ENCODE measurements at places on chromosomes 3 and 15. TPM values are rescaled to one million over a fixed set of nuclear protein-coding genes. Genes with fewer than 3 reads are reported as not detected.

The C3orf49 gene
- not detected for total RNA-seq

DNA sequence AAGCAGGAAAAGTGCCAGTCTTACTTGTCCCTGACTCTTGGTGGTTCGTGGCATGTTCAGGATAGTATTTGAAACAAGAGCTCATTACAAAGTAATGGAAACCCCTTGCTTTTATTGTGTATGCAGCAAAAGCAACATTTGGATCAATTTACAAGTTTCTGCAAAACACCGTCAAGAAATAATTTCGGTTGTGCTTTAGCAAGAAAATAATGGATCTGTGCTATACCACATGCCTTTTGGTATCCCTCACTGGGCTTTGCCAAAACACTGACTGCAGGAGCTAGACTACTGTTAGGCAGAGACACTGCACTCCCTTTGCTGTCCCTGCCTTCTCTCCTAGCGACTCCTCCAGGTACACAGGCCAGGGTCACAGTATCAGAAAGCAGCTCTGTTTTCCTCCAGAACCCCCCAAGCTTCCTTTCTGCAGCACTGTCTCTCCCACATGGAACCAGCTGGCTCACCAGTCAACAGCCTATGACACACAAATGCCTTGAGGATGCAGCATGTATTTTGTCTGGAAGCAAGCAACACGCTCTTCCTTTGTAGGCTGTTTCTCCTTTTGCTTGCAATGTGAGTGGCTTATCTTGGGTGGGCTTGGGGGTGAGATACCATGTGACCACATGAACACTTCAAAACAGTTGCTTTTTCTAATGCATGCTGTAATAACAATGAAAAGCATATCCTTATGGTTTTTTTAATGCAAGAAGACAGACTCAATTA is 111.4 kb downstream of the PGPEP1L start:
- peaks cover 39% of the 10 kb centered on the region for H3K4me1 ChIP-seq
- H3K27ac ChIP-seq: peak overlapping the region; percentile 95
- peak overlapping the region; percentile 62 for H3K4me3 ChIP-seq
- H3K36me3 ChIP-seq: peaks cover 36% of the 10 kb centered on the region
- no peaks in the 10 kb centered on the region for H3K27me3 ChIP-seq

GRCh38 chr3:190645932-190646460 is 132.1 kb downstream of the IL1RAP start:
- no peak overlapping the region for H3K4me3 ChIP-seq
- no peak for DNase-seq
- H3K27ac ChIP-seq: no peak overlapping the region
- H3K36me3 ChIP-seq: peaks cover 20% of the 10 kb centered on the region
- H3K4me1 ChIP-seq: no peaks in the 10 kb centered on the region

DNA sequence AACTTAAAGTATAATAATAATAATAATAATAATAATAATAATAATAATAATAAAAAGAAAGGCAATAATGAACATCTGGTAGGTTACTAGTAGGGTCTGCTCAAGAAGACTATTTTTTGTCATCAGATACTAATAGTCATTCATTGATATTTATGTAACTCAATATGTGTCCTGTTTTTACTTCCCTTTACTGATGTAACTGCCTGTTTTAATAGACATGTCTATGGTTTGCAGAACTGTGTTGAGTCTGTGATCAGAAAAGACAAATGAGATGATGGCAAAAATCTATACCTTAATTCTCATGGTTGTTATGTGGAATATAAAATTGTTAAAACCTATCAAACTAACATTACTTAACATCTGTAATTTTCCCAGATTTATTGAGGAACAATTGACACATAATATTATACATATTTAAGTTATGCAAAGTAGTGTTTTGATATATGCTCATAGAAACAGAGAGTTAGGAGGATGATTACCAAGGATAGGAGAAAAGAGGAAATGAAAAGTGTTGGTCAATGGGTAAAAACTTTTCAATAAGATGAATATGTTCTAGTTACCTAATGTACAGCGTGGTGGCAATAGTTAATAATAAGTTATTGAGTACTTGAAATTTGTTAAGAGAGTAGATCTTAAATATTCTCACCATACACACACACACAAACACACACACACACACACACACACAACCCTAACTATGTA is 699.4 kb downstream of the ZPLD1 start:
- no peaks in the 10 kb centered on the region for H3K4me1 ChIP-seq
- H3K36me3 ChIP-seq: no peaks in the 10 kb centered on the region
- H3K4me3 ChIP-seq: no peak overlapping the region
- H3K27me3 ChIP-seq: peaks cover 32% of the 10 kb centered on the region
